ENCODE measurements at places on chromosomes 2 and 18.

GRCh38 chr2:39786761-39787522 lies 7.9 kb upstream of the THUMPD2 start:
- DNase-seq, result no peak

GRCh38 chr2:238601433-238602222 lies 174.9 kb downstream of the ASB1 start:
- peak; percentile 36 for DNase-seq

- DNase-seq, result no peak
These were observed 3.6 kb downstream of the GPC1 start for GRCh38 chr2:240438810-240439697.

DNA sequence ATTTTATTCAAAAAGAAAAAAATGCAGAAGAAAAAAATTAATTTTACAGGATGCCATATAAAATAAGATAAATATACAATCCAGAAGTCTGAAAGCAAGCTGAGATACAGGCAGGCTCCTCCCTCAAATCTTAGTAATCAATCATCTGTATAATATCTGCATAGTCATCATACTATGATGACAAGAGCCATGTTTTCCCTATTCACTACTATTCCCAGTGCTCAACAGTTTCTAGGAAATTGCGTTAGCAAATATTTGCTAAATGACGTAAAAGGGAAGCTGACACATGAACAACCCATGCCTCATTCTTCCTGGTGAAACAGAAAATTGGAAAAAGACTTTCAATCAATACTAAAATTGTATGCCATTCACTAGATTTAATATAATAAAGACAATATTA lies 793.2 kb downstream of the SUCLG1 start:
- no peak for DNase-seq

DNA sequence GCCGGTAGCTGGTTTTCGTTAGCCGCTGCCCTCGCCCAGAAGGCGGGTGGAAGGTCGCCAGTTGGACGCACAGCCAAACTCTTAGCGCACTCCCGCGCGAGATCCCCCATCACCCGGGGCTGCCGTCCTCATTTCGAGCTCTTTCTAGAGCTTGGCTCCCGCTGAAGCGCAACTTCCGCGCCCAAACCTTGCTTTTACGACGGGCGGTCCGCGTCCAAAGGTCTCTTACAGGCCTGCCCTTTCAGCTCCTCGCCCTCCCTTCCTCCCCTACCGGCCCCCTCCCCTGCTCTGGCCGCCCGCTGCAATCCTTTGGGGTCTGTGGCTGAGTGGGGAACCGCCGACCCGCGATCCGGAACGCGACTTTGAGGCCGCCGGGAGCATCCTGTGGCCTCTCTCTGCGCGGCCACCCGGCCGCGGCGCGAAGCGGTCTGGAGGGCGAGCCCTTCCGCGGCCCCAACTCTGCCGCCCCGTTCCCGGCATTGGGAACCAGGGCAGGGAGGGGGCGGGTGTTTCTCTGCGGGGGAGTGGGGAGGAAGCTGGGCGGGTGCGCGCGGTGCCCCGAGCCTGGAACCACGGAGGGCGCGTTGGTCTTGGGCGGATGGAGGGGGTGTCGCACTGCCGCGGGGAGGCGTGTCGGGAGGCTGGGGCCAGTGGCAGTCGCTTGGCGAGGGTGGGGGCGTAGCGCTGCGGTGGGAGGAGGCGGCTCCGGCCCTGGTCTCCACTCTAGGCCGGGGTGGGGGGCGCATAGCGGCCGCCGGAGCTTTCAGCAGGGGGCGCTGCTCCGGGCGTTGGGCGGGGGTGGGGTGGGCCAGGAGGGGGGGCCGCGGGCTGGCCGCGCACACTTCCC lies at the start of gene GDF7:
Gene GDF7, plus strand, starts transcription at position 841 of the 847 bp plus-strand sequence. CDS start 96 bp downstream, outside the sequence.
- DNase-seq, result no peak

DNA sequence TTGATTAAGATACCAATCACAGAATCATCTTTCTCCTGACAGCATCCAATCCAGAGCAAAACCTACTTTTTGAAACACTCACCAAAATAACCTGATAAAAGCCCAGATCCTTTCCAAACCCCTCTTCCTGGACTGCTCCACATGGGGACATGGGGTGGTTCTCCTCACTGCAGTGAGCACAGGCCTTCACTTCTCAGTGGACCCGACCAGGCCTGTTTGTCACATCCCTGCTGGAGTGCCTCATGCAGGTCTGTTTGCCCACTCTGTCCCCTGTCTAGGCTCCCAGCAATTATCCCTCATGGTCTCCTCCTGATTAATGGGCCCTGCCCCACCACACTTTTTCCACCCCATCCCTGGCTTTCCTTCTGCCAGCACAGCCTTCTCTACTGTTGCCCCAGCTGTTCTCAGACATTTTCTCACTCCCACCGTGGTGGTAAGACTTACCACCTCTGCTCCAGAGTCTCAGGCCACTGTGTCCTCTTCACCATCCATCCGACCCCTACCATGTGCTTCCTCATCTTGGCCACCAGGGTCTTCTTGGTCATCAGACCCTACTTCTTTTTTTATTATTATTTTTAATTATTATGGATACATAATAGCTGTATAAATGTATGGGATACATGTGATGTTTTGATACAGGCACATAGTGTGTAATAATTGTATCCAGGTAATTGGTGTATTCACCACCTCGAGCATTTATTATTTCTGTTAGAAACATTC lies 21.1 kb downstream of the MRPL30 start:
- DNase-seq, result no peak

DNA sequence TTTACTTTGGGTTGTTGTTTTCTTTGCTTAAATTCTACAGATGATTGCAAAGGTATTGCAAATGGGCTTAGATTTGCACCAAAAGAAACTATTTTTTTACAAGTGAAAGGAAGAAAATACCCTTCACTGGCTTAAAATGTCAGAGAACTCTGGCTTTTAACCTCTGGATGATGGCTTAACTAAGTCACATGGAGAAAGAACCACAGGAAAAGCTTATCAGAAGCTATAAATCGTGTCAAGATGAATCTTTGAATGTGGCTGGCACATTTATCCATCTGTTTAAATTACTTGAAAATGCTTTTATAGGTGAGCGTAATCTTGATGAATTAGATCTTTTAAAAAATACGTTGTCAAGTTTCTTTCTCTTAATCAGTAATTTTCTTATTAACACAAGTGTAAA lies 32.0 kb upstream of the CCDC178 start:
- DNase-seq, result no peak

DNA sequence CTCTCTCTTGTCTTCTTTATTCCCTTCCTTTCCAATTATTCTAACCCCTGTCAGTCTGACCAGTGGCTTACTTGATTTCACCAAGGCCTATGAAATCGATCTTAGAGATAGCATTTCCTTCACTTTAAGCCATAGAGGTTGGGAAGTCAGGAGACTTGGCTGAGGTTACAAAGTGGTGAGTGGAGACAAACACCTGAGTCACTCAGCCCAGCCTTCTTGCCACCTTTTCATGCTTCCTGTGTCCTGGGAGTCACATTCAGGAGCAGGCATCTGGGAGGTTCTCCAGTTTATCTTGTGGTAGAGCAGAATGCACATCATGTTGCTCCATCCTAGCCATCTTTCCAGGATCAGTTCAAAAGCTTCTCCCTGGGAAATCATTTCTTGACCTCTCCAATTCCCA lies 59.1 kb downstream of the VSNL1 start:
- DNase-seq, result no peak

GRCh38 chr2:200523158-200523557 lies 2.8 kb upstream of the SGO2 start:
- DNase-seq, result no peak

GRCh38 chr2:61660511-61661388 lies 122.6 kb upstream of the XPO1 start:
- DNase-seq, result no peak

GRCh38 chr2:238187618-238188548 lies 15.6 kb downstream of the ILKAP start:
- DNase-seq, result no peak

DNA sequence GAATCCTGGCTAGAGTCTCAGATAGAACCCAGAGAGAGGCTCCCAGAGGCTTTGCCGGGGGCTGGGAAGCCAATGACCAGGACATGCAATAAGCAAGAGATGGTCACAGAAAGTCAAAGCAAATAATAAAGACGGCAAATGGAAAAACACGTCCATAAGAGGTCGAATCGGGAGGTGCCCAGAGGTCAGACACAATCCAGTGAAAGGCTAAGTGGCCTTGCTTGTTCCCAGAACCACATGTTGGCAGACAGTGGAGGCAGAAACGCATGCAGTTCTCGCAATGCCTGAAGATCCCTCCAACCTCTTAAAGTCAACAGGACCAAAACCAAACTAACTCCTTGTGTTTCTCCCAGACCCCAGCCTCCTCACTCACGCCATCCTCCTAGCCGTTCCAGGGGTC lies 3.0 kb downstream of the CYB5A start:
- DNase-seq, result no peak

GRCh38 chr2:241479026-241479898 lies 29.1 kb downstream of the STK25 start:
- no peak for DNase-seq

GRCh38 chr2:210443527-210443926 lies 33.0 kb downstream of the LANCL1 start:
- DNase-seq, result no peak

- no peak for DNase-seq
These were observed 6.5 kb downstream of the SLC66A3 start for GRCh38 chr2:11161747-11162146.

DNA sequence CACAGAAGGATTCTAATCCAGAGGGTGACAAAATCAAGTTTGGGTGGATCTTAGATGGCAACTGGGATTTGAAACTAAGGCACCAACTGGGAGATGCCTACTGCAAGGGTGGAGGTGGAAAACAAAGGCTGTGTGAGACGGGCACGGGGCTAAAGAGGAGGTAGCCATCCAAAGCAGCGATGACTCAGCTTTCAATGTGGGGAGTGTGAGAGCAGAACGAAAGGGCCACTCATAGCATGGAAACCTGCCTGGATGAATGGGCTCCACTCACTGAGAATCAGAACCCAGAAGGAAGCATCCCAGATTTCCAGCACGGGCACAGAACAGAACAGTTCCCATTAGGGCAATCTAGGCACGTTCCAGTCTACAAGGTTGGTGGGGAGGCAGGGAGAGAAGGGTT lies 159.5 kb downstream of the COL4A4 start:
- no peak for DNase-seq

DNA sequence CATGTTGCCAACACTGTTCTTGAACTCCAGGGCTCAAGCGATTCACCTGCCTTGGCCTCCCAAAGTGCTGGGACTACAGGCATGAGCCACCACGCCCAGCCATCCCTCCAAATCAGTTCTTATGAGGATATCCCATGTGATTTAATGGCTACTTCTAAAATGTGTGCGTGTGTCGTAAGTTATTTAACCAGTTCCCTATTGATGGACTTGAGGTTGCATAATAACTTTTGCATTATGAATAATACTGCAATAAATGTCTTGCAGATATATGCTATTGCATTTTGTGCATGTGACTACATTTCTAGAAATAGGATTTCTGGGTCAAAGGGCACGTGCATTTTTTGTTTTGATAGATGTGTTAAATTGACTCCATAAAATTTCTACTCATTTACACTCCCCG lies 19.0 kb downstream of the DIPK1C start:
- DNase-seq, result no peak

DNA sequence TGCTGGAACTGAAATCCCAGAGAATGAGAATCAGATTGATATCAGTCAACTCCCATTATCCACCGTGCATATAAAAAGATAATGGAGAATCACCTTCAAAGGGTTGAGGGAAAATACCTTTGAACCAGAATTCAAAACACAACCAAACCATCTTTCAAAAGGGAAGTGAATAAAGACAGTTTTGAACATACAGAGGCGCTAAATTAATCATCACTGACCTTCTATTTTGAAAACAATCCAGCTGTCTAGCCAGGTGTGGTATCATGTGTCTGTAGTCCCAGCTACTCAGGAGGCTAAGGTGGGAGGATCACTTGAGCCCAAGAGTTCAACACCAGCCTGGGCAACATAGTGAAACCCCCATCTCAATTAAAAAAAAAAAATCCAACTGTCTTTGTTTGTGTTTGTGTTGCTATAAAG lies 63.6 kb downstream of the TRABD2A start:
- no peak for DNase-seq

- DNase-seq, result no peak
These were observed 390.8 kb downstream of the TGIF1 start for GRCh38 chr18:3840766-3841165.

- no peak for DNase-seq
These were observed 5.8 kb downstream of the CUL3 start for GRCh38 chr2:224579411-224579810.

DNA sequence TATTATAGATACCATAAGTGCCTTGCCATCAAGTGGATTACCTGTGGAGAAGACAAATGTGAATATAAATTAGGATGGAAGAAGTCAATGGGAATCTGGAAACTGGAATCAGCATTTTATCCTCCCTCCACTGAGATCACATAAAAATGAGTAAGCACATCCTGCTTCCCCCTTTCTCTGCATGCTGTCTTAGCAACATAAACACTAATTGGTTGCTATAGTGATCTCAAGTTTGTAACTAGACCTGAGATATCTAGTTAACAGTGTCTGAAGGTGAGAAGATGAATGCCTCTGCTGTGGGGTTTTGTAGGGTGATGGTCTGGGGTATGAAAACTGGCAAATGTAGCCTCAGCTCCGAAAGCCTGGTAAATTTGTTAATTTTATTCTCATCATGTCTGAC lies 1357.5 kb upstream of the CELF4 start:
- DNase-seq, result no peak

DNA sequence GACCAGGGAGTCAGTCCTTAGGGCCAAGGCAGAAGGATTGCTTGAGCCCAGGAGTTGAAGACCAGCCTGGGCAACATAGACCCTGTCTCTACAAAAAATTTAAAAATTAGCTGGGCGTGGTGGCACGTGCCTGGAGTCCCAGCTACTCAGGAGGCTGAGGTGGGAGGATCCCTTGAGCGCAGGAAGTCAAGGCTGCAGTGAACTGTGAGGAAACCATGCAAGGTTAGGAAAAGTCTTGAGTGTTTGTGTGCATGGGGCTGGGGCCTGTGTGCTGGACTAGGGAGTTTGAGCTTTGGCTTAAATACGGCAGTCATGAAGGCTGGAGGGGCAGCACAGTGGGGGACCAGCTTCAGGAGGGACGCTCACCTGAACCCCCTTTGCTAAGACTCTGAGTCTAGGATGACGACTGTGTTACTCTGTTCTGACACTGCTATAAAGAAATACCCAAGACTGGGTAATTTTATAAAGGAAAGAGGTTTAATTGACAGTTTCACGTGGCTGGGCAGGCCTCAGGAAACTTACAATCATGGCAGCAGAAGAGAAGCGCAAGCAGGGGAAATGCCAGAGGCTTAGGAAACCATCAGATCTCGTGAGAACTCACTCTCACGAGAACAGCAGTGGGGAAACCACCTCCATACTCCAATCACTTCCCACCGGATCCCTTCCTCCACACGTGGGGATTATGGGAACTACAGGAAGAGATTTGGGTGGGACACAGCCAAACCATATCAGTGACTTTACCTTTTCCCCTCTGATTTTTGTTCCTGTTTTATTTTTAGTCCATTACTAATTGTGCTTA lies 39.4 kb downstream of the GORASP2 start:
- no peak for DNase-seq

DNA sequence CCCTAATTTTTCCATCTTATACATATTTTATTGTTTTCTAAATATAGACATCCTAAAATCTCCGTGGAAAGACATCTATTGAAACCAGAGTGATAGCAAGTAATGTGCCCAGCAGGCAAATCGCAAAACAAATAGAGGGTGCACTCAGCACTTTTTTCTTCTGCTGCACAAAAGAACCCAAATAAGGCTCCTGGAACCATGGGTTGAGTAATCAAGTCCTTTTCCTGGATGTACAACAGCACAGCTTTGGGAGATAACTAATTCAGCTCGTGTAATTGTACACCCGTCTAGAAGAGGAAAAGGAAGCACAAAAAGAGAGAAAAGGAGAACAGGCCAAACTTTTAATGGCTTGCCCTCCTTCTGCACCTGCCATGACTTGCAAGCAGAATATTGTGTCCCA lies 126.9 kb upstream of the TLK1 start:
- no peak for DNase-seq

- DNase-seq, result no peak
These were observed 41.4 kb downstream of the ATP6V1C2 start for GRCh38 chr2:10762651-10763460.
